ENCODE measurements at places on chromosomes 5 and 9.

DNA sequence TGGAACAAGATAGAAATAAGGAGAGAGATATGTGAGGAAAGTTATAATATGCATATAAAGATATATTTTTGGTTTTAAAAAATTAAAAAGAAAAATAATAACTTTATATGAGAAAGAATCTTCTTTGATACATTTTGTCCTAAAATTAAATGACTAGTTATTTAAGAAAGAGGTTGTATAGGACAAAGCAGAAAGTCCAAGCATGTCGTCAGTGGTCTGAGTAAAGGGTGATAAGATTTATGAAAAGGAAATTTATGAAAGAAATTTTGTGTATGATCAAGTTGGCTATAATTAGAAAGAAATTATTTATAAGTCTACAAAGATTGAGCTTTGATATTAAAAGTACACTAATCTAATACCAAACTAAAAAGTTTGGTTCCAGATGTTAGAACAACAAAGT lies 32.0 kb downstream of the GTF3C4 start:
- H3K36me3 ChIP-seq = no peaks in the 10 kb centered on the region
- H3K4me1 ChIP-seq = no peaks in the 10 kb centered on the region
- H3K27ac ChIP-seq = no peak overlapping the region
- H3K4me3 ChIP-seq = no peak overlapping the region
- peaks cover 10% of the 10 kb centered on the region for H3K27me3 ChIP-seq

GRCh38 chr5:62000646-62001045 lies 305.4 kb upstream of the KIF2A start:
- DNase-seq = no peak
- H3K4me3 ChIP-seq = no peak overlapping the region
- no peaks in the 10 kb centered on the region for H3K4me1 ChIP-seq
- H3K27ac ChIP-seq = no peak overlapping the region
- no peaks in the 10 kb centered on the region for H3K36me3 ChIP-seq
- no peaks in the 10 kb centered on the region for H3K27me3 ChIP-seq

DNA sequence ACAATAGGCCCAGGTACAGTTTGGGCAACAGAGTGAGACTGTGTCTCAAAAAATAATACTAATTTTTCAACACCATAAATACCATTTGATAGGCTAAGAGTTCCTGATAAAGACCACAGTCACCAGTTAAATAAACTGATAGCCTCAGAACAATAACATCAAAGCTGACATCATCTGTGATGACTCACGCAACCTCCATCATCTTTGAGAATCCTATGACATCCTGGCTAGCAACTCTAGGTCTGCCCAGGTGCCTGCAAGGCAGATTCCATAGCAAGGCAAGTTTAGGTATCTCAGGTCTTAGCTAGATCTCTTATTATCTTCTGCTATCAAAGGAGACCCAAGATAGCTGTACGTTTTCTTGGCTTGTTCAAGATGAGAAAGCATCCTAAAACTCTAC lies 30.5 kb upstream of the UBAP2 start:
- H3K27me3 ChIP-seq = no peaks in the 10 kb centered on the region
- no peaks in the 10 kb centered on the region for H3K4me1 ChIP-seq
- DNase-seq = no peak

DNA sequence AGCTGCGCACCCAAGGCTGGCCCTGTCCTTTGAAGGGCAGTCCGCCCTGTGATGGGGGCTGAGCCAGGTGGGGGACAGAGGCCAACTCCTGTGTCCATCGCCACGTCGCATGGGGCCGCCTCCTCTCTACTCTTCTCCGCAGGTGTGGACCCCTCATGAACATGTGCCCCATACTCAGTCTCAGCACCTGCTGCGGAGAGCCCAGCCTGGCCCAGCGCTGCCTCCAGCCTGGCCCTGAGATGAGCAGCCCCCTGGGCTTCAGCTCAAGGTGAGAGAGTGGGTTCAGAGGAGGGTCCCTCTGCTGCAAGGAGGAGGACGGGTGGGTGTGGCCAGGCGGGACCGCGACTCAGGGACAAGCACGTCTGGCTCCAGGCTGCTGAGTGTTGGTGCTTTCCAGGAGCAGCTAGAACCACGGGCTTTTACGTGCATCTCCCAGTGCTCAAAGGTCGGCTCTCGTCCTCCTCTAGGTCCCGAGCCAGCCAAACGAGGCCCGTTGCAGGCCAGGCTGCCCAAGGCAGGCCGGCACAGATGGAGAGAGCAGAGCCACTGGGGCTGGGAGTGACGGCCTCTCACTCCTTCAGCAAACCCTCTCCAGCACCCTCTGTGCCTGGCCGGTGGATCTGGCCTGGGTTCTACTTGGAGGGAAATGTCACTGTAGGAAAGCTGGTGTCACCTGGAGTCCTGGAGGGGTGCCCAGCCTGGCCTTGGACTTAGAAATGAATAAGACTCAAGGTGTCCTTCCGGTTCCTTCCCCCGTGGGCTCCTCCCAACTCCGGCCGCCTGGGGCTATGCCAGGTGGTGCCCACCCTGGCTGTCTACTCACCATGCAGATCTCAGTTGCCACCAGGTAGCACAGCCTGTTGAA lies 48.9 kb upstream of the RNF130 start:
- no peak overlapping the region for H3K4me3 ChIP-seq
- H3K27ac ChIP-seq = no peak overlapping the region
- DNase-seq = no peak
- peaks cover 9% of the 10 kb centered on the region for H3K27me3 ChIP-seq
- H3K36me3 ChIP-seq = no peaks in the 10 kb centered on the region
- no peaks in the 10 kb centered on the region for H3K4me1 ChIP-seq

DNA sequence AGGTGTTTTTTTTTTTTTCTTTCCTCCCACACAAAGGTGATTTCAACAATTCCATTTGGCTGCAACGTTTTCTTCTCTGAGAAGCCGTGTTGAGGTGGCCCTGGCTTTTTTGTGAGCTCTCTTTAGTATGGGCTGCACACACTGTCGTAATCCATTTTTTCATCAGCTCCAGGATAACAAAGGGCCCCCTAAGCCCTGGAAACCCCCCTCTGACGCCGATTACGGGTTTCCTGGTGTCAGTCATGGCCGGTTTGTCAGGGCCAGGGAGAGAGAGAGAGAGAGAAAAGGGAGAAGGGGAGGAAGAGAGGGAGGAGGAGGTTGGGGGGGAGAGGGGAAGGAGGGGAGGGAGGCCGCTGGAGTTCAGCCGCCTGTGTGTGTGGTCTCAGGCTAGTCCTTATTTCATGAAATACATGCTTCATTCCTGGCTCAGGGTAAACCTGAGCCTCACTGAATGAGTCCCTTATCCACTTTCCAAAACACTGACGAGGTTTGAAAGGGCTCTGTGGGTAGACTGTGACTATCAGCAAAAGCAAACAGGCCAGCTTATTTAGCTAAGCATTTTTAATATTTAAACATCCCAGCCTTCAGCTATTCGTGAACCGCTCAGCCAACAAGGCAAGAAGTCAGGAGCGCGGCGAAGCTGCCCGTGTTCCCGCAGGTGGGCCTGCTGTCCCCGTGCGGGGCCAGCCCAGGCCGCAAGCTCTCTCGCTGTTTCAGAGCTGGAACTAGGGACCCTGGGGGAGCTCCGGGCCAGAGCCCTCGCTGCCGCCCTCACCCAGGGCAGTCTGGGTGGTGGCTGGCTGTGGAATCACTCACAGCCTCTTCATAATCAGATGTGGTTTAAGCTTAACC lies 172.8 kb downstream of the ERCC6L2 start:
- H3K4me1 ChIP-seq = peaks cover 12% of the 10 kb centered on the region
- DNase-seq = peak; percentile 54
- H3K4me3 ChIP-seq = peak overlapping the region; percentile 24
- peak overlapping the region; percentile 76 for H3K27ac ChIP-seq
- H3K27me3 ChIP-seq = peaks cover 1% of the 10 kb centered on the region
- no peaks in the 10 kb centered on the region for H3K36me3 ChIP-seq

DNA sequence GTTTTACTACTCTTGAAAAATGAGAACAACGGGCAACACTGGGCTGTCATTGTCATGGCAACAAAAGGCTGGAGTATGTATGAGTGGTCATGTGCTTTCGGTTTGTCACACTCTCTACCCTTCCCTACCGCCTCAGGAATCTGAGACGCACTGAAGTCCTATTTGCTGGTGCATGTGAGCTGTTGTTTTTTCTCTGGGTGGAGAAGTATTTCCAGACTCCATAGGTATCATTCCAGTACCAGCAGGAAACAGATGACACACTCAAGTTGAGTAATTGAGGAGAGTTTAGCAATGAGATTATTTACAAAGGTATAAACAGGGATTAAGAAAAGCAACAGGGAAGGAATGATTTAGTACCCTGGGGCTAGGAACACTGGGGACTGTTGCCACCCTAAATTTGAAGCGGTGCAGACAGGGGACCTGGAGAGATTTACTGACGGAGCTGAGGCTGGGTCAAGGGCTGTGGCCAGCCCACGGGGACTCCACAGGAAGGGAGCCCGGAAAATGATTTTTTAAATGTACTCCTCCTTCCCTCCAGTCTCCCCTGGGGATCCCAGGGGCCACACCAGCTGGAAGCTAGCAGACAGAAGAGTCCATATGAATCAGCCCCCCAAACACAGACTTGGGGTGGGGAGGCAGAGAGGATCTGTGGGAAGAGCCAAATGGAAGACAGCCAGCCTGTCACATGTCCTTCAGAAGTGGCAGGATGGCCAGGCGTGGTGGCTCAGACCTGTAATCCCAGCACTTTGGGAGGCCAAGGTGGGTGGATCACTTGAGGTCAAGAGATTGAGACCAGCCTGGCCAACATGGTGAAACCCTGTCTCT lies 13.2 kb upstream of the ZBTB43 start:
- no peak for DNase-seq
- no peak overlapping the region for H3K27ac ChIP-seq
- H3K4me1 ChIP-seq = no peaks in the 10 kb centered on the region
- H3K4me3 ChIP-seq = no peak overlapping the region
- no peaks in the 10 kb centered on the region for H3K36me3 ChIP-seq
- peaks cover 15% of the 10 kb centered on the region for H3K27me3 ChIP-seq

DNA sequence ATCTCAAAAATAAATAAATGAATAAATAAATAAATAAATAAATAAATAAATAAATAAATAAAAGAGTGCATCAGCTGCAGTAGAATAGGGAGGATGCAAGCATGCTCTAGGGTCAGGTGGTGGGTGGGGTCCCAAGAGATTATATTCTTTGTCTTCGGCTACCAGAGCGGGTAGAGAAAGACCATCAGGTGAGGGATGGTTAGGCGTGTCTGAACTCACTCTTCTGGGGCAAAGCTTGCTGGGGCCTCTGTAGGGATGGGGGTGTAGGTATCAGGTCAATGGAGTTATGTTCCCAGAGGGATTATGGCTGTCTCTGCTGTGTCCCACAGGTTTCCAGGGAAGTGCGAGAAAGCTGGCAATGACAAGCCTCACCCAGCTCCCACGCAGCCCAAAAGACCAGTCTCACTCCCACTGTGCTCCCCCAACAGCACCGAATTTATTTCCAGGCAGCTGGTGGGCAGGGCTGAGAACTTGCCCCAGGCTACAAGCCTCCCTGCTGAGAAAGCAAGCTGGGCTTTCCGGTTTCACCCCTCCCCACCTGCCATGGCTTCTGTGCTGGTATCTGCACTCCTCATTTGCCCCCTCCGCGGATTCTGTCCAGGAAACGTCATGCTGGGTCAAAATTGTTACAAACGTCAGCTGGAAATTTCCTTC lies 180.8 kb downstream of the LURAP1L start:
- H3K27ac ChIP-seq = no peak overlapping the region
- no peak overlapping the region for H3K4me3 ChIP-seq
- H3K27me3 ChIP-seq = no peaks in the 10 kb centered on the region
- H3K36me3 ChIP-seq = no peaks in the 10 kb centered on the region
- no peaks in the 10 kb centered on the region for H3K4me1 ChIP-seq

DNA sequence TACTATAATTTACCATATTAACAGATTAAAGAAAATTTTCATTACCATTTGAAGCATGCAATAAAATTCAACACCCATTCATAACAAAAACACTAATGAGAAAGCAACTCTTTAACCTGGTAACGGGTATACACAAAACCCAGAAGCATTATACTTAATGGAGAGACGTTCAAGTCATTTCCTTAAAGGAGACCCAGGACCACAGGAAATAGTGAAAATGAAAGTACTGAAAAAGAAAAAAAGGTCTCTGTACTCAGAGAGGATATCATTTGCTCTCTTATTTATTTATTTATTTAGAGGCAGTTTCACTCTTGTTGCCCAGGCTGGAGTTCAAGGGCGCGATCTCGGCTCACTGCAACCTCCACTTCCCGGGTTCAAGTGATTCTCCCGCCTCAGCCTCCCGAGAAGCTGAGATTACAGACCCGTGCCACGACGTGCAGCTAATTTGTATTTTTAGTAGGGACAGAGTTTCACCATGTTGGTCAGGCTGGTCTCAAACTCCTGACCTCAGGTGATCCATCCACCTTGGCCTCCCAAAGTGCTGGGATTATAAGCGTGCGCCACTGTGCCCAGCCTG lies 61.6 kb downstream of the SETX start:
- DNase-seq = no peak
- H3K36me3 ChIP-seq = peaks cover 25% of the 10 kb centered on the region
- no peaks in the 10 kb centered on the region for H3K27me3 ChIP-seq
- H3K4me1 ChIP-seq = peaks cover 25% of the 10 kb centered on the region

- no peaks in the 10 kb centered on the region for H3K4me1 ChIP-seq
- H3K27ac ChIP-seq = no peak overlapping the region
- DNase-seq = no peak
- H3K4me3 ChIP-seq = no peak overlapping the region
- H3K27me3 ChIP-seq = no peaks in the 10 kb centered on the region
- no peaks in the 10 kb centered on the region for H3K36me3 ChIP-seq
Observed at GRCh38 chr5:75890546-75890945, 173.3 kb upstream of the POC5 start.

GRCh38 chr5:1835431-1835830 lies 34.2 kb downstream of the NDUFS6 start:
- no peak for DNase-seq
- no peak overlapping the region for H3K27ac ChIP-seq
- H3K36me3 ChIP-seq = no peaks in the 10 kb centered on the region

GRCh38 chr9:135126451-135127187 lies 39.2 kb downstream of the OLFM1 start:
- no peak for DNase-seq
- no peak overlapping the region for H3K4me3 ChIP-seq
- H3K36me3 ChIP-seq = no peaks in the 10 kb centered on the region
- H3K27ac ChIP-seq = no peak overlapping the region

DNA sequence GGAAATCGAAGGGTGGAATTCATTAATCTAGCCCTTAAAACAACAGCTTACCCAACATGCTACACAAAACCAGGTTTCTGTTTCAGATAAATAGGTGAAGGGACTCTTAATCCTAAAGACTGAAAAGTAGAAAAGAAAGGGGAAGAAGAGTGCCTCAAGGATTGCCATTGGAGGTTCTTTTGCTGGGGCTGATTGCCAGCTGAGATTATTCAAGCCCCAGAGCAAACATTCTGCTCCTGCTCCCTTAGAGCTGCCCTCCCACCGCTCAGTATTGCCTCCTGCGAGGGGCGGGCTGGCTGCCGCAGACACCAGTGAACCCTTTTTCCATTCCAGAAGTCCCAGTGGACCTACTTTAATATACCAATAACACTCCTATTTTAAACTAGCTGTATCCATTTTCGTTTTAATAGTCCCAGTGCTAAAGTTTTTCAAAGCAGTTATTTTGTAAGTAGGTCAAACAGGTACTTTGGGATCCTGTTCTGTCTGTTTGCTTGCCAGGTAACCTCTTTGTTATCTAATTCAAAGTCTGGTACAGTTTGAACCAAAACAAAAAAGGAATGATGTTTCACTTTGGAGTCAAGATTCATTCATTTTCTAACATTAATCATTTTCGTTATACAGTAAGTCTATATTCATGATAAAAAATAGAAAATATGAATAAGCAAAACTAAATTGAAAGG lies 38.6 kb downstream of the HMGCS1 start:
- DNase-seq = no peak
- H3K4me1 ChIP-seq = no peaks in the 10 kb centered on the region
- H3K36me3 ChIP-seq = no peaks in the 10 kb centered on the region
- no peak overlapping the region for H3K4me3 ChIP-seq
- H3K27me3 ChIP-seq = peaks cover 9% of the 10 kb centered on the region

All from activated CD8-positive, alpha-beta T cell treated with anti-CD3 and anti-CD28 coated beads for 36 hours (primary cell).